ENCODE measurements at places on chromosomes 16 and 17.

- DNase-seq: no peak
Observed at GRCh38 chr17:45366691-45367090, 49.9 kb upstream of the MAP3K14 start.

DNA sequence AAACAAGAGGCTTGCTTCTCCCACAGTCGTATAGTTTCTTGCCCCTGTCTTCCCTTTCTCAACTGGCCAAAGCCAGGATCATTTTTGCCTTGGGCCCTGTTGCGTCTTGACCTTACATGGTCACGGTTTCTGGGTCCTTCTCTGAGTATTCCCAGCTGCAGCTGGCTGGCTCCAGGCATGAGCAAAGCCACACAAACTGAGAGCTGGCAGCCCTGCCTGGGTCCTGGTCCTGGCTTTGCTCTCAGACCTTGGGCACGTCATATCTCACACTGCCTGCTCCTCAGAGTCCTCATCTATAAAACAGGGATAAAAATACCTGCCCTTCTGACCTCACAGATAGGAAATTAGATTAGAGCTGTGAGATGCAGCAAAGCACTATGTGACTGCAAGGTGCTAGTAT is 277.6 kb downstream of the CBLN1 start:
- DNase-seq: no peak

DNA sequence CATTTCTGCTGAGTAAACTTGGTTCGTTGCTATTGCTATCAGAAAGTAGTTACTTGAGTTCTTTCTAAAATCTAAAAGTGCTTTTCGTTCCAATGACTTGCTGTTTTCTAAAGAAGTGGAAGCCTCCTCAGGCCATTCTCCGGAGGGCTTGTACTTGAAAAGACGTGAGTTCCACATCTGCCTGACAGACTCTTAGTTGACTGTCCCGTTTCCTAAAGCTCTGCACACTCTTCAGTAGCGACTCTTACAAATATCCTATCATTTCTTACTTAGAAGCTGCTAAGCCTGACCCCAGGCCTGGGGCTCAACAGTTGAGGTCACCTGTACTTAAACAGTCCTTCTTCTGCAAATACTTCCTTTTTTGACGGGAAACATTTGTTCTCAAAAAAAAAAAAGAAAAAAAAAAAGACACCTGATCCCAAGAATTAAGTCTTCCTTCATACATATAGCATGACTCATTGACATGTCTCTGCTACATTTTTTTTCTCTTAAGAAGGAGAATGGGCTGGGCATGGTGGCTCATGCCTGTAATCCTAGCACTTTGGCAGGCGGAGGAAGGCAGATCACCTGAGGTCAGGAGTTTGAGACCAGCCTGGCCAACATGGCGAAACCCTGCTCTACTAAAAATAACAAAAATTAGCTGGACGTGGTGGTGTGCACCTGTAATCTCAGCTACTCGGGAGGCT is 61.5 kb downstream of the DHRS7C start:
- no peak for DNase-seq

GRCh38 chr16:79838496-79839259 is 238.1 kb upstream of the MAF start:
- no peak for DNase-seq

GRCh38 chr16:54505549-54506213 is 219.1 kb upstream of the IRX3 start:
- no peak for DNase-seq

All from stimulated activated CD4-positive, alpha-beta T cell treated with anti-CD3 and anti-CD28 coated beads, Interleukin-2, amount 100 ng/mL, for 4 hours (primary cell).